ENCODE measurements at places on chromosomes 5 and 9.

DNA sequence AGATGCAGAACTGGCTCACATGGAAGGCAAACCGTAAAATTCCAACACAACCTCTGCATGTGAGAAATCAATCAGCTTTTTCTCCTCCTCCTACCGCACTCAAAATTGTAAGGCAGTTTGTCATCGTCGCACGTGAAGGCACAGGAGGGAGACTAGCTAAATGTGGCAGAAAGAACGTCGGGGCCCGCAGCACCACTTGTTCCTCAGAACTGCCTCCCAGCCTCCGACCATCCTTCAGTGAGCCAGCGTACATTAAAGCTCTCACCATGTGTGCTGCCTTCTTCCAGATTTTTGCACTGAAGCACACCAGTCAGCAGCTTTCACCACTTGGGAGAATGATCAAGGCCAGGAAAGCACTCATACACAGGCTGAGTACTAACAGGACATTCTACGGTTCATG lies 105.9 kb downstream of the RFX3 start:
- no peak for DNase-seq

- DNase-seq = no peak
Measured at GRCh38 chr9:135515083-135515951, 5.9 kb upstream of the LCN1 start.

- no peak for DNase-seq
Measured at GRCh38 chr9:111957856-111958631, 61.4 kb downstream of the UGCG start.

DNA sequence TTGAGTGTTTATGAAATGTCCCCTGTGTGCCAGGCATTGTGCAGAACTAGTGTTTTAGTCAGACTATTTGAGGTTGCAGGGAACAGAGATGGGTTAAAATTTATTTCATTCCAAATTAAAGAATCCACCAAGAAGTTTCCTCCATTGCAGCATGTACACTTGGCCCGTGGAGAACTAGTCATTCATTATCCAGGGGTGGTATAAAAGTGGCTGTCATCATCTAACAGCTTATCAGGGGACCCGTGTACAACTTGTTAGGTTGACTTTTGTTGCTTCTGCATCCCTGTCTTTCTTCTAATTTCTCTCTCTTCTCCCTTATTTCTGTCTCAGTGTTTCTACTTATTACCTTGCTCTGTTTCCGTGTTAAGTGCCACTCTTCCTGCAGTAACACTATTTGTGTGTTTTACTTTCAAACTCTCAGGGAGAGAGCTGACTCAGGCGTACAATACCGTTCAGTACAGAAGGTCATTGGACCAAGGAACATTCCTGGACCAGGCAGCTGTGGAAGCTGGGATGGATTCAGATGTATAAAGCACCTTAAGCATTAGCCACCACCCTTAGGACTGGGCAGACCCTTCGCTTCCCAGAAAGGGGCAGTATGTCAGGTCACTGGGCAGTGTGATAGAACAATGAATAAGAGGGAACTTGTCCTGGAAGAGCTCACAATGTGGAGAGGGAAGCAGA lies 36.1 kb downstream of the MAP3K1 start:
- DNase-seq = no peak

GRCh38 chr9:95073918-95074317 lies 243.6 kb downstream of the FANCC start:
- DNase-seq = no peak

- DNase-seq = no peak
Measured at GRCh38 chr5:79774855-79775237, 85.2 kb downstream of the CMYA5 start.

All from activated T-cell treated with anti-CD3 and anti-CD28 coated beads for 1 hour (primary cell).